ENCODE measurements at places on chromosomes 6 and 20. TPM values are rescaled to one million over a fixed set of nuclear protein-coding genes. Genes with fewer than 3 reads are reported as not detected.

Gene LKAAEAR1
- total RNA-seq, result 7.0 TPM

Gene STMND1
- total RNA-seq, result 12.4 TPM

DNA sequence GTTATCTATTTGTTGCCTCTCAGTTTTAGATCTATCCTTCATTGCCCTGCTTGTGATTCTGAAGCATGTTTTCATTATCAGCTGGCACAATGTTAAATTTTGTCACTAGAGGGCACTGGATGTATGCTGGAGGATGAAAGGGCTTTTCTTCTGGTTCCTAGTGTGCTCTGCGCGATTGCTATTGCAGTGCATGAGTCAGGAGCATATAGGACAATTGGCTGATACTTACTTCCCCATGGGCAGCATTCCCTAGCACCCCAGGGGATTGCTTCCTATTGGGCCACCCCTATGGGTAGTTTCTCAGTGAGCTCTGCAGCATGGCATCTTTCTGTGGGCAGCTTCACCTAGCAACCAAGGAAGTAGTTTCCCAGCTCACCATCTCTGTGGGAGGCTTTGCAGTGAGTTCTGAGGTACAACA lies 280.3 kb upstream of the SYNCRIP start:
- DNase-seq, result no peak

DNA sequence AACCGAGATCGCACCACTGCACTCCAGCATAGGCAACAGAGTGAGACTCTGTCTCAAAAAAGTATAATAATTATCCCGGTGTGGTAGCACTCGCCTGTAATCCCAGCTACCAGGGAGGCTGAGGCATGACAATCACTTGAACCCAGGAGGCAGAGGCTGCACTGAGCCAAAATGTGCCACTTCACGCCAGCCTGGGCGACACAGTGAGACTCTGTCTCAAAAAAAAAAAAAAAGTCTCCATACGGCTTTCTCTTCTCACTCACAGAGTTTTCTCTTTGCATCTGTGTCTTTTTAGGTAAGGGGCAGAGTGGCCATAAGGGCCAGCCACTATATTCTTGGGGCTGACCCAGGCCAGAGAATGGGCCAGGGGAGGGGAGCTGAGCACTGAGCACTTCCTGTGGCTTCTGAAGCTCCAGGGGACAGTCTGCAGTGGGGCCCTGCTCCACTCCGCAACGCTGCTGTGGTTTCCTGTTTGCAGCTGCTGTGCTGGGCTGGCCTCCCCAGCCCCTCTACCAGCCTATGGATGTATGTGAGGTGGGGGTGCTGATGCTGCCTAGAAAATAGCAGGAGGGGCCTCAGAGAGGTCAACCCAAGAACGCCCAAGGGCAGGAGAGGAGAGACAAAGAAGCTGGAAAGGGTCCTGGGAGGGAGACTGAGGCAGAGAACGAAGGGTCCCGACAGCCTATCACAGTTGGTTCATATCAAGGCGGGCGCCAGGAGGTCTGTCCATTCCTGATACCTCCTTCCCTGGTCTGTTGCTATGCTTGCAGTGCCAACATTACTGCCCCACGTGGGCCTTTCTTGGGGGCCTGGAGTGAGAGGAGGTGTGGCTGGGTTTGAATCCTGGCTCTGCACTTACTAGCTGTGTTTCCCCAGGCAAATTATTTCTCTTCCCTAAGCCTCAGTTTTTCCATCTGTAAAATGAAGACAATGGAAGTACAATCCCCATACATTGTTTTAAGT lies 16.0 kb downstream of the SLA2 start:
- DNase-seq, result no peak

DNA sequence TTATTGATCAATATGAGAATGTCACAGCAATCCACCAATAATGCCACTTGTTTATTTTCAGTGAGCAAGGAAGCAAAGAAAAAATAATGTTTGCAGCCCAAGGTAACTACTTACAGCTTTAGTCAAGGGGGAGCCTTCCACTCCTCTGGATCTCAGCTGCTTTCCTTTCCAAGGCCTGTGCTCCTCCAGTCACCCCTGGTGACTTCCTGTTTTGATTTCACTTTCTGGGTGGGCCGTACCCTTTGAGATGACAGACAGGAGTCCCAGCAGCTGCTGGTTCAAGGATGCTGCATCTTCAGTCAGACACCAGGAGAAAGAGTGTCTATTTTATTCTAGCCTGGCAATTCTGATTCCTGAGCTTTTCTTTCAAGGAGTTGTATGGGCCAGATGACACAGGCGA lies 5.6 kb upstream of the VNN2 start:
- DNase-seq, result no peak

DNA sequence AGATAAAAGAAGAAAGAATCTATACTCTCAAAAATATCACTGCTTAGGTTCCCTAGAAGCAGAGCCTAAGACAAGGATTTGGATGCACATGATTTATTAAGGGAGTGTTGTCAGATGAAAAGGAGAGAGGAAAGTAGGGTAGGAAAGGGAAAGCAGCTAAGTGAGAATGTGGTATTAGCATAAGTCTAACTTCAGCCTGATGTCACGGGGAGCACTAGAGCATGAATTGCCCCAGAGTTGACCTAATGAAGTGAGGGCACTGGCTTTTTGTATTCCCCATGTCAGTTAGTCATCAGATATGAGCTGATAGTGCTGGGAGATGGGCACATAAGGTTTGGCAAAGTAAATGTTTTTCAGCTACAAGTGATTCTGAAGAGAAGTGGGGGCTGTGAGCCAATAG lies 129.0 kb upstream of the THEMIS start:
- DNase-seq, result no peak

GRCh38 chr6:67933278-67933677 lies 701.8 kb upstream of the ADGRB3 start:
- no peak for DNase-seq

GRCh38 chr6:85347812-85348211 lies 102.1 kb upstream of the NT5E start:
- DNase-seq, result no peak

Data from upper lobe of left lung (tissue), 6 donors.